ENCODE measurements at places on chromosomes 12 and 14.

DNA sequence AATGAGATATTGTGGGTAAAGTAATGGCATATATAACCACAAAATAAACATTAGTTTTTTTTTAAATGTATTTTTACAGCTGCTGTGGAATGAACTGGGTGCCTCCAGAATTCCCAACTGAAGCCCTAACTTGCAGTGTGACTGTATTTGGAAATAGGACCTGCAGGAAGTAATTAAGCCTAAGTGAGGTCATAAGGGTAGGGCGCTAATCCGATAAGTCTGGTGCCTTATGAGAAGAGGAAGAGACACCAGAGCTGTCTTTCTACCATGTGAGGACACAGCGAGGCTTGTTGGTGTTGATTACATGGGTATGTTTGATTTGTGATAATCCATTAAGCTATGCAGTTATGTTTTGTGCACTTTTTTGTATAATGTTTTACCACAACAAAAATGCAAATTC, 136.8 kb downstream of the TPH2 start:
- no peak for DNase-seq

DNA sequence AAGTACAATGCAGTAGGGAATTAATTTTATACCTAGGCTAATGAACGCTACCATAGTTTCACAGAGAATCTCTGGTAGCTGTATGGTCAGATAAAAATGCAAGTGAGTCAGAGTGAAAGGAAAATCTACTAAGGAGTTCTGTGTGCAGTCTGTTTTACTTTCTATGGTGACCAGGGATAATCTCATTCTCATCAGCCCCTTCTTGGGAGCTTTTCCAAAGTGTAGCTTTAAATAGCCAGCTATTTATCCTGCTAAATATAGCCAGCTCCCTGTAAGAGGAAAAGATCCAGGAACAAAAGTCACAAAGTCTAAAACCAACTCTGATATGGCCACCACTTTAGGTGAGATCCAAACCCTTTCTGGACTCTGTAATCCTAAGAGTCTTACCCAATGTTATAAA, 75.5 kb downstream of the TMEM116 start:
- DNase-seq = peak; percentile 77

DNA sequence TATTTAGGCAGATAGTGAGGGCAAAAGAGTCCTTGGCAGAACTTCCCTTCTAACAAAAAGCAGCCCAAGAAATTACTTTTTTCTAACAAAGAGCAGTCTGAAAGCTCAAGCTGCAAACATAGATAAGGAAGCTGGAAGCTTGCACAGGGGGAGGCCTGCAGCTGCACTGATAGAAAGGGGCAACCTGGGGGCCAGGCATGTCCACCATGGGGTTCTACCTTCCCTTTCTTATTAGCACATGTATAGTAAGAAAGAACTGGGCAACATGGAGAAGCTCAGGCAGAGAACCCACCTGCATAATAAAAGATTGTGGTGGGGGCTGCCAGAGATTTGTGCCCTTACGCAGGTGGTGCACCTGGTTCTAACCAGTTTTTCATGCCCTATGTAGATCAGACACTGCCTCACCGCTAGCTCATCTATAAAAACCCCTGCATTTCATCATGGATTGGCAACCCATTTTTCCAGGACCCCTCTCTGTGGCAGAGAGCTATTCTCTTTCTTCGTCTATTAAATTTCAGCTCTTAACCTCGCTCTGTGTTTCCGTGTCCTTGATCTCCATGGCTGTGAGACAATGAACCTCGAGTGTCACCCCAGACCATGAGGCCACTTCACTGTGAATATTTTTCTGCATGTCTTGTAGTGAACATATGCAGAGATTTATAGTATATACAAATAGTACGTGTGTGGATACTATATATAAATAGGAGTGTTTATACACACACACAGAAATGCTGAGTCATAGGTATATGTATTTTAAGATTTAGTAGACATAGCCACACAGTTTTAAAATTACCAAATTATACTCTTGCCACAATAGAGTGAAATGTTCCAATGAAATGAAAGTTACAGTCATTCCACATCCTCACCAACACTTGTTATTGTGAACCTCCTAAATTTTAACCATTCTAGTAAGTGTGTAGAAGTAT, 53.0 kb downstream of the PEX5 start:
- no peak for DNase-seq

- DNase-seq = peak; percentile 77
These were observed 29.2 kb downstream of the ATF7 start for GRCh38 chr12:53596920-53597363.

DNA sequence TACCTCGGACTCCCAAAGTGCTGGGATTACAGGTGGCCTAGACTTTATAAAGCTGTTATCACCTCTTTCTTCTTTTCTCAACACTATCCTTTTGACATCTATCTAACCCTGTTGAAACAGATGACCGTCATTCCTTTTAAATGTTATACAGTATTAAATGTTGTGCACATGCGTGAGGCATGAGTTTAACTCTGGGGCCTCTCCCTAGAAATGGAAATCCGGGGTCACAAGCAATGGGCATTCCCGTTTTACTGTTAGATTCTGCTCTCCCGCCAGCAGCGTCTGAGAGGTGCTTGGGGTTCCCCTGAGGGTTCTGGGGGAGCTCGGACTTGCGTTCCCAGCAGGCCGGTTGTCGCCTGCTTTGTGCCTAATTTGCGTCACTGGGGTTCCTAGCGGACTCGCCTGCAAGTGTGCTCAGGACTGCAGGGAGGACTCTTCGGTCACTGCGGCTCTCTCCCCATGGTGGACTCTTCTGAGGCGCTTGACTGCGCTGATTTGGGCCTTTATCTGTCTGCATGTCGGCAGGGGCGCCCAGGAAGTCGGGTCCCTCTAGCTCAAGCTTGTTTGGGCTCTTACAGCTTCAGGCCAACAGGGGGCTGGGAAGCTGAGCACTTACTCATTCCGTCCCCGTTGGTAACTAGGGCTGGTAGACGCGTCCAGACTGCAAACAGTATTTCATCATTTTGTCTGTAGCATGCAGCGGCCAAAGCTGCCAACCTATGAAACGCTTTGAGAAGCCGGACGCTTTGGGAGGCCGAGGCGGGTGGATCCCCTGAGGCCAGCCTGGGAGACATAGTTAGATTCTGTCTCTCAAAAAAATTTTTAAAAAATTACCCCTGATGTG, 1.2 kb upstream of the RAN start:
- DNase-seq = peak; percentile 90

DNA sequence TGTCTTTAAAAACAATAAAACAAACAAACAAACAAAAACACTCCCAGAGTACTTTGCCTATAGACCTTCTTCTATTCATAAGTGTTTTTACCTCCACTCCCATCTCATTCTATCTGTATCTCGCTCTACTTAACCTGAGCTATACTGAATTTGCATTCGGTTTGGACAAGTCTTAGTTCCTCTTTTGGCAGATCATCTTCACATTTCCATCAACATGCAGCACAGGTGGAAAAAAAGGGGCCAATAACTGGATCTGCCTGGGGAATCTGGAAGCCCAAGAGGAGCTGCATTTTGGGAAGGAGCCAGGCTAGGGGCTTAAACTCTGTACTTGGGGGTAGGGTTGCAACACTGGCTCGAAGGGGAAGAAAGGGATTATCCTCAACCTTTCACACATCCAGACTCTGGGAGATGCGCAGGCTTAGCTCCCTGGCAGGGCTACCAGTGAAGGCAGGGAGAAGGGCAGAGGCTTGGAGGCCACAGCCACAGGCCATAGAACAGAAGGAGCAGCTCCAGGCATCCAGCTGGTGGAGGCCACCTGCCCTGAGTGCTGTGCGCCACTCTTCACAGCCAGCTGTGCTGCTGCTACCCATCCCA, 4.1 kb downstream of the NINJ2 start:
- no peak for DNase-seq

DNA sequence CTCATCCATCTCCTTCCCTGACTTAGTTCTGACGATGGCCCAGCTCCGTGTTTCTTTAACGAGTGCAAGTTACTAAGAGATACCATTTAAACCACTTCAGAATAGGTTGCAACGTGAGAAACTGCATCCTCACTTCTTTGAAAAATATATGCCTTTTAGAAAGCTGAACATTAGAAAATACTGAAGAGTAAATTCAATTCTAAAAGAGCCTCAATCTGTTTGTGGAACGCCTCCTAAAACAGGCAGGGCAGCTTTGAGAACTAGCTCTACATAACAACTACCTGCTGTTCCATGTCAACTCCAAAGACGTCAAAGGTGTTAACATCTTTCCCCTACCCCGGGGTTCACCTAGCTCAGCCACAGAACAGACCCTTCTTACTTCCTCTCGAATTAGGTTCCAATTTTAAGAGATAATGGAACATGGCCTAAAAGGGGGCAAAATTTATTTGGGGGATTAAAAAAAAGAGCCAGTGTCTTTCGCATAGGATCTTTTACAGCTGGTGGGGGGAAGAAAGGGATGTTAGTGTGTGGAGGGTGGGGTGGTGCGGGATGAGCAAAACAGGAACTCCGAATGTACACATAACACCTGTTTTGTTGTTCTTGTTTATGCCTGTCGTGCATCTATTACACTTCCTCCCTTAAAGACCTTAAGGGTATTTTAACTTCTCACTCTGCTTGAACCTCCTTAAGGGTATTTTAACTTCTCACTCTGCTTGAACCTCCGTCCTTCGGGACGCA, 3.3 kb downstream of the BHLHE41 start:
- no peak for DNase-seq

DNA sequence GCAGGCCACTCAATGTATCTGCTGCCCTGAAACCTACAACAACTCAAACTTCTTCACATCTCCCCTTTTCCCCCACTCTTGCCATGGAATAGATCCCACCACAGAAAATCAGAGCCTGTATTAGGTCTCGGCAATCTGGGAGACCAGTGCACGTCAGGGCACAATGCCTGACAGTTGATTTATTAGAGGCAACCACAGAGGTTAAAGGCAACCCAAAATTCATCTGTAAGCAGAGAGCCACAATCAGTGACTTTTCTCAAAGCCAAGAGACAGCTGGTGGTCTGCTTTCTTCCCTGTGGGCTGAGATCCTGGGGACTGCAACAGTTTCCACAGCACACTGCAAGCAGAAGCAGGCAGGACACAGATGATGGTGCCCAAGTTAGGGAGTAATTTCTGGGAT, 169.0 kb upstream of the NTF3 start:
- peak; percentile 40 for DNase-seq

DNA sequence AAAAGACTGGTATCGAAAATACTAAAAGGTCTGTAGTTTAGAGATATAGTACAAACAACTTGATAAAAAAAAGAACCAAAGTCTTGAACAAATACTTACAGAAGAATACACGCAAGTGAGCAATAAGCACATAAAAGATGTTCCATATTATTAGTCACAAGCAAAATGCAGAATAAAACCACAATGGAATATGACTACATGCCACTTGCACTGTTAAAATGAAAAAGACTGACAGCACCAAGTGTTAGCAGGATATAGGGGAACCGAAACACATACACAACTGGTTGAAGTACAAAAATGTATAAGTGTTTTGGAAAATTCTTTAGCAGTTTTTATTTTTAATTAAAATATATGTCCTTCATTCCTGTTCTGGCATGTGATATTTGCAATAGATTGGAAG, 3.6 kb downstream of the CLEC2A start:
- DNase-seq = no peak

DNA sequence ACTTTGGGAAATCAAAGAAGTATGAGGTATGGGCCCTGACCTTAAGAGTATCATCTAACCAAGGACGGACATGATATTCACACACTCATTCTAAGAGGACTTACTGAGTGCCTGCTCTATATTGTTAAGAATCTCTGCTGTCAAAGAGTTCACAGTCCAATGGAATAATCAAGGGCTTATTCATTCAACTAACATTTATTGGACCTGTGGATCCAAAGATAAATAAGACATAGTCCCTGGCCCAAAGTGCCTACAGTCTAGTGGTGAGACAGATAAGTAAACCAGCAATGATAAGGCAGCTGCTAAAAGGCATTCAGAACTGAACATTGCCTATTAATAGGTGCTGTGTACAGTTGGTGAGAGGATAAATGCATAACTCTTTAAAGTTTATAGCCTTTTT, 11.0 kb downstream of the WDR20 start:
- DNase-seq = no peak

DNA sequence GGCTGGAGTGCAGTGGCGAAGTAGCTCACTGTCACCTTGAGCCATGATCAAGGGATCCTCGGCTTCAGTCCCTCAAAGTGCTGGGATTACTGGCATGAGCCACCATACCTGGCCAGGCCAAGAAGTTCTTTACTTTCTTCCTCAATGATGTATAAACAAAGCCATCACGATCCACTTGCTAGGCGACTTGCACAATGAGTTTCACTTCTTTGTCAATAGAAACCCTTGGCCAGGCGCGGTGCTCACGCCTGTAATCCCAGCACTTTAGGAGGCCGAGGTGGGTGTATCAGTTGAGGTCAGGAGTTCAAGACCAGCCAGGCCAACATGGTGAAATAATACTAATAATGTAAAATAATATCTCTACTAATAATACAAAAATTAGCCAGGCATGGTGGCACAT, 14.4 kb upstream of the SPSB2 start:
- no peak for DNase-seq

GRCh38 chr12:57868221-57868620, 21.7 kb upstream of the CTDSP2 start:
- peak; percentile 64 for DNase-seq

GRCh38 chr12:132419631-132420246, 70.2 kb upstream of the FBRSL1 start:
- no peak for DNase-seq

GRCh38 chr12:132547205-132547740, 57.3 kb downstream of the FBRSL1 start:
- DNase-seq = no peak

GRCh38 chr14:70934502-70935134, 27.4 kb downstream of the PCNX1 start:
- DNase-seq = peak; percentile 72

- DNase-seq = no peak
These were observed 3.3 kb downstream of the NKX2-1 start for GRCh38 chr14:36516719-36517241.

DNA sequence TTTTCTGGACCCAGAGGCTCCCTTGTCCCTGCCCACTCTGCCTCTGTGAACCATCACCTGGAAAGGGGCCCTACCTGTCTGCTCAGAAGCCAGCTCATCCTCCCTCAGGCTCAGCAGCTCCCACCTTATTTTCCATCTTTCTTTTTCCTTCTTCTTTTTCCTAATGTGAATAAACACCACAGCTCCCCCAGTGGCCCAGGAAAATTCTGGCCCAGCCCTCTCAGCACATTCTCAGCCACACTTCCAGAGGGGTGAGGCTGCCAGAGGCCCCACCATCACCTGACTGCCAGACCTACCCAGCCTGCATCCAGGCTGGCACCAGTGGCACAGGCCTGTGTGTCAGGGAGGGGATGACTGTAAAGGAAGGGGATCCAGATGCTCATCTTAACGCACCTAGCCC, 23.0 kb downstream of the ZFHX2 start:
- DNase-seq = no peak

DNA sequence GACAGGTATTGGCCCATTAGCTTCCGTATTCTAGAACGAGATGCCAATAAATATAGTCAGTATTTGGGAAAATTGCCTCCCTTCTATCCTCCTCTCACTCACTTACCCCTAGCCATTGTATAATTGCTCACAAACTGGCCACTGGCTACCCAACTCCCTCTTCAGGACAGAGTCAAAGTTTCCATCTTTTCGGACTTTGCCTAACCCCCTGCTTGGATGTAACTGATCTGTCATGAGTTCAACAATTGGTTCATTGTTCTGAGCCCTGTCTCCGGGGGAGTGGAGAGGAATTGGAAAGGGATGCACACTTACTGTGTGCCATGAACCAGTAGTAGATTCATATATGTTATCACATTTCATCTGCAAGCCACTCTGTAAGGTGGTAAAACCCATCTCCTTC, 12.2 kb downstream of the MYRFL start:
- DNase-seq = no peak
